ENCODE measurements at places on chromosomes 13 and 19. TPM values are rescaled to one million over a fixed set of nuclear protein-coding genes. Genes with fewer than 3 reads are reported as not detected.

MAP2K2 gene
- polyA plus RNA-seq: 134 TPM

PNMA8A gene
- polyA plus RNA-seq: not detected

RAB3A gene
- polyA plus RNA-seq: 0.55 TPM

UBE2L5 gene
- polyA plus RNA-seq: not detected

SLC25A41 gene
- polyA plus RNA-seq: not detected

DCT gene
- not detected for polyA plus RNA-seq

FAM83E gene
- not detected for polyA plus RNA-seq

SHISA7 gene
- 0.01 TPM for polyA plus RNA-seq

TEX29 gene
- polyA plus RNA-seq: not detected
